ENCODE measurements at places on chromosomes 6 and 20.

DNA sequence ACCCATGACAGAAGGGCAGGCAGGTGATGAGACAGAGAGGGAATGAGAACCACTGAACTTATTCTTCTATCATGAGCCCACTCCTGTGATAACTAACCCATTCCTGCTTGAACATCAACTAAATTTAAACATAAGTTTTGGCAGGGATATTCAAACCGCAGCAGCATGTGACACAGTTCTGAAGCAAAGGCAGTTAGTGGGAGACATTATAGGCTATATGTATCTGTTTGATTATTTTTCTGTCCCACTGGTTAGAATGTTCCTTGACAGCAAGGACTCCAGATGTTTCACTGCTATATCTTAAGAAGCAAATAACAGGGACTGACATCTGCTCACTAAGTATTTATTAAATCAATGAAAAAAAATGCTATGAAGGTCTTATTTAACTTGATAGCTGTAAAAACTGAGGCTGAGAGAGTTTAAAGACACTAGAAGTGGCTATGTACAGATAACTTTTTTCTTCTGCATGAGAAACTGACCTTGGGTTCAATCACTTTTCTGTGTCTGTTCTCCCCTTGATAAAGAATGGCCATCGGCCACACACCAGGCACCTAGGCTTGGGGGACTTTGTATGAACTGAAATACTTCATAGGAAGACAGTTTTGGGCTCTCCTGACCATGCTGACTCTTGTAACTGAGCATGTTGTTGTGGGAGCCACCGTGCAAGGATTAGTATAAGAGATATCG lies 90.9 kb downstream of the CEP162 start:
- no peak for DNase-seq

DNA sequence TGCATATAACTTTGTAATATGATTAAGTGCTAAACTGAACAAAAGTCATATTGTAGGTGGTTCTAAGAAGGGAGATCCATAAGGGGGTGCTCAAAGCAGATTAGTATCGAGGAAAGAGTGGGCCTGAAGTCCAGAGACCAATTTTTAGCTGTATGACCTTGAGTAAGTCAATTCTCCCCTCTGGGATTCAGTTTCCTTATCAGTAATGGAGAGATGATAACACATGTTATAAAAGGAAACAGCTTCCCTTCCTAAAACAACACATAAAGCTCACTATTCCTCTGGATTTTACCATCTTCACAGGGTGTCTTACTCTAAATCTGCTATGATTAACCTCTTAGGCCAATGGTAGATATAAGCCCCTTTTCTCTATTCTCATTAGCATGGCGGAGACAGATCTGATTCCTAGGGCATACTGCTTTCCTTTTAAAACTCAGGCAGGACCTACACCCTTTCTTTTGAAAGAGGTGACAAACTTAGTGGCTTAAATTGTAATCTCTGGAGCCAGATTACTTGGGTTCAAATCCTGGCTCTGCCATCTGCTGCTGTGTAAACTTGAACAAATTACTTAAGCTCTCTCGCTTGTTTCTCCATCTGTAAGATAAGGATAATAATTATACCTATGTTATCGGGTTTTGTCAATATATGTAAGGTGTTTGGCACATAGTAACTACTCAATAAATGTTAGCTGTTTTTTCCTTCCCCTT lies 39.5 kb downstream of the ACSS2 start:
- no peak for DNase-seq

DNA sequence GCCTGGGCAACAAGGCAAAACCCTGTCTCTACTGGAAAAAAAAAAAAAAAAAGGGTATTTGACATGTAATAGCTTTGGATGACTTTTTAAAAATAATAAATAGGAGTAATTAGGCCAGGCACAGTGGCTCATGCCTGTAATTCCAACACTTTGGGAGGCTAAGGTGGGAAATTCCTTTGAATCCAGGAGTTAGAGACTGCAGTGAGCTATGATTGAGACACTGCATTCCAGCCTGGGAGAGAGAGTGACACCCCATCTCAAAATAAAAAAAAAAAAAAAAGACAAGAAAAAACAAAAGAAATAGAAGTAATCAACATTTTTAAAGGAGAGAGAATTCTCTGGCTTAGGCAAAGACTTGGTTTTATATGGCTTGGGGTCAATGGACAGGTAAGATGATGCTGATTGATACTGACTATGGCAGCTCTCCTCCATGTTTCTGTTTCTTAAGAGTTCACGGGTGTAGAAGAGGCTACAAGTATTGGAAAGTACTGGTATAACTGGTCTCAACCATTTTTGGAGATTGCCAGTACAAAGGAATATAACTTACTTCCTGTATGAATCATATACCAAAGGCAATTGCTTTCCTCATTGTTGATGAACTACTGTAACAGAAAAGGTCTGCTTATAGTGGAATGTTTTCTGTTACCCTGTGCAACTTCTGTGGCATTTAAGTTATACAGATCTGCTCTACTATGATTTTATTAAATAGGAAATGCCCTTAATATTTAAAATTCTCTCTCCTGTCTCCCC lies 10.1 kb downstream of the MAP3K5 start:
- no peak for DNase-seq

DNA sequence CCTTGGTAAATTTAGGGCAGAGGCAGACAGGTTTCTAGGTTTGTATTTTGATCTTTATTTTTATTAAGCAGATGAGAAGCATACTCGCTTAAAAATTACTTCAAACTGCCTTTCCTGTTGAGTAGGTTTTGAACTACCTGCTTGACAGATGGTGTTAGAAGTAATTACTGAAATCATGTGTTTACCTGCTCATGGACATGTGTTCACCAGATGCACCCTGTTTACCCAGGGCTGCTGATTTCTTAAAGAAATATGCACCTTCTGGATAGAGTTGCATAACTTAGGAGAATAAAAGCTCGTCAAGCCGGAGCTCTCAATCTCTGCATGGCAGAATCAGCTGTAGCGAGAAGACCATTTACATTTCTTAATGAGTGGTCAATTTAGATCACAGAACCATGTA lies 165.1 kb downstream of the CDKAL1 start:
- no peak for DNase-seq

DNA sequence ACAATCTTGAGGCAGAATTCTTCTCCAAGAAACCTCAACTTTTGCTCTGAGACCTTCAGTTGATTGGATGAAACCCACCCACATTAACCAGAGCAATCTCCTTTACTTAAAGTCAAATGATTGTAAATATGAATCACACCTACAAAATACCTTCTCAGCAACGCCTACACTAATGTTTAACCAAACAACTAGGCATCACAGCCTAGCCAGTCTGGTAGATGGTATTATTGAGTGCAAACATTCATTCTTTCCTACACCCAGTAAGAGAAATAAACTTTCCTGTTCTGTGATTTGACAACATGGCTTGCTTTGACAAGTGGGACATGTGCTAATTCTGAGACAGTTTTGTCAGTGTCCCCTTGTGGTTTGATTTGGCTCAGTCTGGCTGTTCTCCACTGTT lies 252.2 kb downstream of the HACE1 start:
- no peak for DNase-seq

DNA sequence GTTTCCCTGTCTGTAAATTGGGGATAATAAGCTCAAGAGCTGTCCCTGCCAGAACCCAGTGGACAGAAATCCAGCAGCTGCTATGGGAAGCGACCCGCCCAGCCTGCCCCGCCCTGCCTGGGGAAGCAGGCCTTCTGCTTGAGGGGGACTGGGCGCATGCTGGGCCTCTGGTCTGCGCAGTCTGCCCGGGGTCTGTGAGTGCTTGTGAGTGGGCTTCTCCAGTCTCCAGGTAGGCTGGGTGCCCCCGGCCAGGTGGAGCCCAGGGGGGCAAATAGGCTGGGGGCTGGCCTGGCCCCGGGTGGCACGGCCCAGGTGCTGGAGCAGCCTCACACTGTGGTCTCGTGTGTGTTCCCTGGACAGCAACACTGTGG lies 648 bp upstream of the RBBP8NL start:
- DNase-seq = no peak

GRCh38 chr6:73978330-73978729 lies 282.3 kb downstream of the CD109 start:
- DNase-seq = no peak

- no peak for DNase-seq
Measured at GRCh38 chr20:19750101-19750606, 7.9 kb upstream of the RIN2 start.

- no peak for DNase-seq
Measured at GRCh38 chr6:46789434-46790354, 3.5 kb upstream of the MEP1A start.

- no peak for DNase-seq
Measured at GRCh38 chr6:44030812-44031454, 96.3 kb downstream of the MRPL14 start.

DNA sequence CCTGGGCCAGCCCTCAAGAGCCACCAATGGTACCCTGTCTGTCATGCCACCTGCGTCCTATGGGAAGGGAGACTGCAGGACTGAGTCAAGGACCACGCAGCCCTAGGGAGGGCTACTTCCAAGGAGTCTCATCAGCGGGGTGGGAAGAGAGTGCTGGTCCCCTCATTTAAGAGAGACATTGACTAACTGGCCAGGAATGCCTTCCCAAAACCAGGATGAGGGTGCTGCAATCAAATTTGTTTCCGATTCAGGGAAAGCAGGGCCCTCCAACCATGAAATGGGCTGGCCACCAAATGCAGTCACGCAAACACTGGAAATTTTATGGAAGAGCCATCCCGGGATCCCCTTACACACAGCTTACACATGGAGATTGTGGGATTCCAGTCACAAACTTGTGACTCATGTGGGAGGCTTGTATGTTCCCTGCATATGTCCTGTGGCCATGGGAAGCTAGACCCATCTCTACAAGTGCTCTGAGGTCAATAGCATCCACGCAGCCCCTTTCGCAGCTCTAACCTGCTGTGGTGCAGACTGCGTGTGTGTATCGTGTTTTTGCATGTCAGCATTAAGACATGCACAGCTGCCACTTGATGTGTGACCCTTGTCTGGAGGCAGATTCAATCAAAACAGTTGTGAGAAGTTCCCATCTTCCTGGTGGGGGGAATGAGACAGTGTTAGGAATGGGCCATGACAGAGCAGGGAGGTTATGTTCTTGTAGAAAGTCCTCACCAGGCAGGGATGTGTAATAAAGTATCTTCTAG lies 53.0 kb upstream of the CST7 start:
- DNase-seq = no peak

GRCh38 chr6:28632326-28632851 lies 106.7 kb downstream of the GPX5 start:
- no peak for DNase-seq

GRCh38 chr20:52539891-52540290 lies 348.3 kb upstream of the ZFP64 start:
- DNase-seq = no peak

- DNase-seq = no peak
Measured at GRCh38 chr20:54475334-54476168, at the start of gene DOK5. Gene DOK5 (plus strand): TSS chr20:54475593. CDS start chr20:54475947, 354 bp downstream.

DNA sequence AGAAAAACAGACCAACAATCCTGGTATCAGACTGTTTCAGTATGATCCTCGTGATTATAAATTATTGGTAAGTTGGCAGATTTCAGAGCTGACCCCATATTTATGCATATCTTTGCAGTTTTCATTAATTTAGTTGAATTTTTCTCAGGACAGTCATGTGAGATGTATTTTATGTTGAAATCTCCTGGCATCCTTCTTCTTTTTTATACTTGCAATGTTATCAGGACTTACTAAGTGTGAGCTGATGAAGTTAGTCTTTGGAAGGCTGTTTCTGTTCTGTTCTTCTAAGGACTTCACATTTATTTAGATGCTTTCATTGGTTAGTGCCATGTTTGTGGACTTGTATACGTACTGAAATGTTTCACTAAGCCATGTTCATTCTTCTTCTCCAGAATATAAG lies 17.2 kb downstream of the SMPDL3A start:
- DNase-seq = no peak

- no peak for DNase-seq
Measured at GRCh38 chr6:49003348-49003747, 459.7 kb downstream of the MMUT start.

GRCh38 chr20:13249798-13250170 lies 28.7 kb downstream of the ISM1 start:
- no peak for DNase-seq
